ENCODE measurements at places on chromosomes 3 and 15. TPM values are rescaled to one million over a fixed set of nuclear protein-coding genes. Genes with fewer than 3 reads are reported as not detected.

Gene KBTBD12
- total RNA-seq: not detected

Gene TERC
- total RNA-seq: 2.9 TPM

Gene GMNC
- total RNA-seq: not detected

- DNase-seq: no peak
- no peak overlapping the region for H3K4me3 ChIP-seq
- no peak overlapping the region for H3K27ac ChIP-seq
- no peaks in the 10 kb centered on the region for H3K4me1 ChIP-seq
- H3K36me3 ChIP-seq: no peaks in the 10 kb centered on the region
Measured at GRCh38 chr3:193761969-193762368, 169.0 kb downstream of the OPA1 start.

GRCh38 chr15:91516866-91517265, 336.6 kb upstream of the SLCO3A1 start:
- H3K36me3 ChIP-seq: no peaks in the 10 kb centered on the region
- no peak overlapping the region for H3K27ac ChIP-seq
- H3K4me1 ChIP-seq: no peaks in the 10 kb centered on the region
- H3K27me3 ChIP-seq: no peaks in the 10 kb centered on the region
- no peak overlapping the region for H3K4me3 ChIP-seq
- no peak for DNase-seq

- no peaks in the 10 kb centered on the region for H3K4me1 ChIP-seq
- H3K27me3 ChIP-seq: no peaks in the 10 kb centered on the region
- no peak for DNase-seq
- no peak overlapping the region for H3K27ac ChIP-seq
- no peak overlapping the region for H3K4me3 ChIP-seq
Measured at GRCh38 chr3:113758389-113759024, 11.7 kb downstream of the ATP6V1A start.

- H3K4me3 ChIP-seq: no peak overlapping the region
- no peak overlapping the region for H3K27ac ChIP-seq
- H3K36me3 ChIP-seq: no peaks in the 10 kb centered on the region
- DNase-seq: peak; percentile 22
- H3K4me1 ChIP-seq: no peaks in the 10 kb centered on the region
- H3K27me3 ChIP-seq: peaks cover under 1% of the 10 kb centered on the region
Measured at GRCh38 chr3:168088106-168088720, 7.5 kb downstream of the GOLIM4 start.

GRCh38 chr3:33355611-33356010, 78.4 kb downstream of the FBXL2 start:
- H3K4me3 ChIP-seq: no peak overlapping the region
- H3K36me3 ChIP-seq: no peaks in the 10 kb centered on the region
- DNase-seq: no peak
- H3K27ac ChIP-seq: no peak overlapping the region

DNA sequence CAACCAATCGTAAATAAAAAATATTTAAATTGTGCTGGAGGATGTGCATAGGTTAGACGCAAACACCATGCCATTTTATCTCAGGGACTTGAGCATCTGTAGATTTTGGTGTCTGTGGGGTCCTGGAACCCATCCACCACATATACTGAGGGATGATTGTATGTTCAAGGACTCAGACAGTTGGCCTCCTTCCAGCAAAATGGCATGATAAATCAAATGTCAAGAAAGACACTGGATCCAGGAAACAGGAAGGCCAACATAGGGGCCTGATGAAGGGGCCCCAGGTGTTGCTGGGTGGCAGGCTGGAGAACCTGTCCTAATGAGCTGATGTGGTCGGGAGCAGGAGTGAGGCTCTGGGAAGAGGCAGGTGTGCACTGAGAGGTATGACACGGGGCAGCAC, 289.5 kb downstream of the GABRG3 start:
- no peak for DNase-seq
- no peaks in the 10 kb centered on the region for H3K36me3 ChIP-seq
- H3K27ac ChIP-seq: no peak overlapping the region
- H3K4me3 ChIP-seq: no peak overlapping the region
- H3K4me1 ChIP-seq: no peaks in the 10 kb centered on the region

- DNase-seq: no peak
- H3K27ac ChIP-seq: no peak overlapping the region
- no peaks in the 10 kb centered on the region for H3K4me1 ChIP-seq
- no peaks in the 10 kb centered on the region for H3K36me3 ChIP-seq
Measured at GRCh38 chr15:54045397-54045796, 67.2 kb downstream of the UNC13C start.

GRCh38 chr15:86743283-86743903, 663.7 kb downstream of the AGBL1 start:
- peak; percentile 26 for DNase-seq
- no peaks in the 10 kb centered on the region for H3K27me3 ChIP-seq
- no peak overlapping the region for H3K27ac ChIP-seq
- H3K36me3 ChIP-seq: no peaks in the 10 kb centered on the region
- H3K4me1 ChIP-seq: no peaks in the 10 kb centered on the region

- DNase-seq: no peak
- H3K27ac ChIP-seq: no peak overlapping the region
- no peaks in the 10 kb centered on the region for H3K27me3 ChIP-seq
- no peaks in the 10 kb centered on the region for H3K36me3 ChIP-seq
- H3K4me1 ChIP-seq: peaks cover 5% of the 10 kb centered on the region
Measured at GRCh38 chr15:81163961-81164800, 30.1 kb downstream of the CFAP161 start.

DNA sequence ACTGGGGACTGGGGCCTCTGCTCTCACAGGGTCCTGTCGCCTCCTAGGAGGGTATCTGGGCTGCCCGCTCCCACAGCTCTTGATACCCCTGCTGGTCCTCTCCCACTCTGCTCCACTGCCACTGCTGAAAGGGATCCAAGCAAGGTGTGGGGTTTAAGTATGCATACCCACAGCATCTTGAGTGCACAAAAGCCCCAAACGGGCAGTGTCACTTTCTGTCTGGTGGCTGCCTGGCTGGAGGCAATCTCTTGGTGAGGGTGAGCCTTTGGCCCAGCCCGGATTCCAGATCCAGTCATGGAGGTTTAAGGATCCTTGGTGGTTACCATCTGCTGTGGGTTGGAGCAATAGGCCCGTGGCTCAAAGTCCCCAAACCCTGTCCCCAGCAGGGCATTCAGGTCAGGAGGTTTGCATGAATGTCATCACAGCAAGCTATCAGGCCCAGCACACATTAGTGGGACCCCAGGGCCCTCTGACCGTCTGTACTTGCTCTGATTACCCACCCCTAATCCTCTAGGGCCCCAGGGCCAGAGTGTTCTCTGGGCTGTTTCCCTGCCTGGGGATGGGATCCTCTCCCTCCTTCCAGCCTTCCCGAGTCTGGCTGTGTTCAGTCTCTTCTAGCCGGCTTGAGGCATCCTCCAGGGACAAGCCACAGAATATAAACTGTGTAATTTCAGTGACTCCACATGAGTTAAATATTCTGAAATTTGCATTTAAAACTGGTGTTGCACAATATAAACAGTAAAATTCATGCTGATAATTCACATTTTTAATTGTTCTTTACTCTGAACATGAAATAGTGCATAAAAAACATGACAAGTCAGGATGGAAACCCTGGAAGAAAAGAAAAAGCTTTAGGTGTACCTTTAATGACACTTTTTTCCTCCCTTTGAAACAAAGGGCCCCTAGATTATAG, 4.9 kb upstream of the TJP1 start:
- no peak for DNase-seq
- no peak overlapping the region for H3K4me3 ChIP-seq
- no peaks in the 10 kb centered on the region for H3K36me3 ChIP-seq
- peaks cover 21% of the 10 kb centered on the region for H3K27me3 ChIP-seq
